ENCODE measurements at places on chromosomes 4 and X.

DNA sequence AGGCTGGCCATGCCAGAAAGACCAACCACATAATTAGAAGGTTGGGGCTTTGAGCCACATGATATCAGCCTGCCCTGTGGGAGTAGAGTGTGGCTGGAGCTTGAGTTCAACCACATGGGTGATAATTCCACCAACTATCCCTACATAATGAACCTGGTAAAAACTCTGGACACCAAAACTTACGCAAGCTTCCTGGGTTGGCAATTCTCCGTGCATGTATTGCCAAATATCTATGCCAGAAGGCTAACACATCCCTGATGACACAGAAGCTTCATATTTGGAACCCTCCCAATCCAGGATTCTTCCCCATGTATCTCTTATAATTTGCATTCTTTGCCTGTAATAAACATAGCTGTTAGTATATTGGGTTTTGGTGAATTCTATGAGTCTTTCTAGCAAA is 68.2 kb downstream of the FUNDC1 start:
- no peaks in the 10 kb centered on the region for H3K36me3 ChIP-seq
- H3K27ac ChIP-seq = no peak overlapping the region
- H3K27me3 ChIP-seq = no peaks in the 10 kb centered on the region
- H3K4me1 ChIP-seq = no peaks in the 10 kb centered on the region

DNA sequence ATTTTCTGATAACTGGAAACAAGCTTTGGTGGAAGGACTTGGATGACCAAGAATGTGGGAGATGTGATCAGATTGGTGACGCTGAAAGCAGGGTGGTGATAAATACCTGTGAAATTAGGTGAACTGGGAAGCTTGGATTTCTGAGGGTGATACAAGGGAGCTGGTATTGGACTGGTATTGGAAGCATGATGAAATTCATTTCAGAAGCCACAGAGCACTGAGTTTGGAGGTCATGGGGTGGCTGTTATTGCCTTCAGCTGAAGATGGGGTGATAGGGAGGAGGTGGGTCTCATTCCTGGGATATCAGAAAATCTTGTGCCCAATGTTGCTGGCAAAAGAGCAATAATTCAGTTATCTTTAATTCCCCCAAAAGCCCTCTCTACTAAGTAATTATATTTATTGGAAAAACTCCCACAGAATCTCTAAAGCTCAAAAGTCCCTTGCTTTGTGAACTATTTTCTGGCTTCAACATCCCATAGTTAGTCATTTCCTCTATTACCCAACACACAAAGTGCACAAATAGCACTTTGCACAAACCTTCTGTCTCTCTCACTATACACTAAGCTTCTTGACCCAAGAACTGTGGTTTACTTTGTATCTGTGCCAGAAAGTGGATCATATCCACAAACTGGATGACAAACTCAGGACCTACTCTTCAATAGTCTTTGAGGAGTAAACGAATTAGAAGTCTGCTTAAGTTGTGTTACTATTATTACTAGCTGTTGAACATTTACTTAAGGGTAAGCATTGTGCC is 23.1 kb upstream of the CAMK2D start:
- H3K27ac ChIP-seq = peak overlapping the region; percentile 49
- no peaks in the 10 kb centered on the region for H3K27me3 ChIP-seq
- H3K36me3 ChIP-seq = no peaks in the 10 kb centered on the region
- peaks cover 6% of the 10 kb centered on the region for H3K4me1 ChIP-seq

DNA sequence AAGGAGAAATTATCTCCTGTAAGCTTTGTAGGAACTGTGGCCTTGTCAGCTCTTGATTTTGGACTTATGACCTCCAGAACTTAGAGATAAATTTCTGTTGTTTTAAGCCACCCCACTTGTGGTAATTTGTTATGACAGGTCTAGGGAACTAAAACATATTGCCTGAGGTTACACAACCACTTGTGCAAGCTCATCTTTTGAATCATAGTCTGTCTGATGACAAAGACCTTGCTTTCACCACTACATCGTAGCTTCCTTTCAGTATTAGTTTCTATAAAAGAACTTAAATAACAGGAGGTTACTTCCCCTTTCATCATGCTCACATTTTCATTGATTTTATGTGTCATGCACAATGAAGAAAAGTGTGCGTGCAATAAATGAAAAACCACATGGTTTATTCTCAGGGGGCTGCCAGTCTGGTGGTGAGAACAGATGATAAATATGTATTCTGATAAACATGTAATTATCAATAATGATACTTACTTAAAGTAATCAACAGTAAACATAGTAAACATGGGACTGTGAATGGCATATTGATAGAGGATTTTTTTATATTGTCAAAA is 690.0 kb upstream of the HS3ST1 start:
- no peaks in the 10 kb centered on the region for H3K4me1 ChIP-seq
- H3K27me3 ChIP-seq = no peaks in the 10 kb centered on the region
- H3K27ac ChIP-seq = no peak overlapping the region
- no peak overlapping the region for H3K4me3 ChIP-seq
- no peak for DNase-seq
- H3K36me3 ChIP-seq = no peaks in the 10 kb centered on the region

DNA sequence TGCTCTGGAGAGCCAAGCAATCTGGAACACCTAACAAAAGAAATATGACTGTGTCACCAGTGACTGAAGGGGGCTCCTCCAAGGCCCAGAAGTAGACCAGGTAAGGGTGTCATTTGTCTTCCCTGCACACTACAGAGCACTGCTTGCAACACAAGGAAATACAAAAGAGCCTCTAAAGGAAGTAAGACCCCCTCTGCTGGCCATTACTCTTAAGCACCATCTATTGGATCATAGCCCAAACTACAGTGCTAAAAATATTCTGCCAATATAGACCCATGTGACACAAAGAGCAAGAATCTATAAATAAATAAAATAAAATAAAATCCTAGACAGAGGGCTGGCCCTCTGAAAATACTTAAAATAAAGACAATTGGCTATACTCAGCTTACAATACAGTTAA is 528.7 kb downstream of the TMA16 start:
- H3K27me3 ChIP-seq = no peaks in the 10 kb centered on the region
- no peak overlapping the region for H3K27ac ChIP-seq
- DNase-seq = no peak
- no peaks in the 10 kb centered on the region for H3K4me1 ChIP-seq
- no peak overlapping the region for H3K4me3 ChIP-seq

- H3K27me3 ChIP-seq = no peaks in the 10 kb centered on the region
- no peaks in the 10 kb centered on the region for H3K36me3 ChIP-seq
- no peak overlapping the region for H3K4me3 ChIP-seq
- no peak for DNase-seq
- H3K4me1 ChIP-seq = no peaks in the 10 kb centered on the region
Measured at GRCh38 chrX:155747520-155747919, 133.6 kb upstream of the VAMP7 start.

- DNase-seq = no peak
- H3K27ac ChIP-seq = no peak overlapping the region
- H3K27me3 ChIP-seq = no peaks in the 10 kb centered on the region
- no peaks in the 10 kb centered on the region for H3K4me1 ChIP-seq
- no peak overlapping the region for H3K4me3 ChIP-seq
- no peaks in the 10 kb centered on the region for H3K36me3 ChIP-seq
Measured at GRCh38 chr4:92382128-92382527, 78.4 kb downstream of the GRID2 start.

DNA sequence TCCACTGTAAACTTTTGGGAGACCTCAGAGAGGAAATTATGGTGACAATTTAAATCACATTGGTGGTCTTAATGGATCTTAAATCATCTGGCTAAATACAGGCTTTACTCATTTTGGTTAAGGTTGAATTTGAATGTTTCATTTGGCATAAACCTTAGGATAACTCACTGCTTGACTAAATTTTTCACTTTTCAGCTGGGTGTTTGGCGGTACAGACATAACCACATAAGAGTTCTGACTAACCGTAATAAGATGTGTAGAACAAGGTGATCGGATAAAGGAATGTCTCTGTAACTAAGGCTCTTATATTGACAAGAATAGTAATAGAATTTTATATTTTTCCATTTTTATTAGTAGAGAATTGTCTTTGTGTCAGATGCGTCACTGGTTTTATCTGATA is 281.0 kb downstream of the BMPR1B start:
- no peaks in the 10 kb centered on the region for H3K36me3 ChIP-seq
- H3K4me3 ChIP-seq = no peak overlapping the region
- no peak overlapping the region for H3K27ac ChIP-seq
- DNase-seq = no peak
- no peaks in the 10 kb centered on the region for H3K27me3 ChIP-seq

DNA sequence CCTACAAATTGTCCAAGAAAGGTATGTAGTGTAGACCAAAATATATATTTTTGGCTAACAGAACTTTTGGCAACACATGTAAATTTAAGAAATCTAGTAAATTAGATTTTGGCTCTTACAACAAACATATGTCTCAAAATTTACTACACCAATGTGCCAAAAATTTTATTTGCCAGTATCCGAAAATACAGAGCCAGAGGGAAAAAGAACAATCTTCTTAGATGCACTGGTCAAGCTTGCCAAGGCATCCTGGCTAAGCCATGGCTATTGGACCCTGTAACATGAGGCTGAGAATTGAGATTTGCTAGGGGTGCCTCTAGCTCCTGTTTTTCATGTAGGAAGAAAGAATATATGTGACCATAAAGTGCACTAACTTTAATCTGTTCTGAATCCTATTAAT is 91.8 kb downstream of the GABRG1 start:
- no peaks in the 10 kb centered on the region for H3K36me3 ChIP-seq
- H3K27me3 ChIP-seq = no peaks in the 10 kb centered on the region
- H3K27ac ChIP-seq = no peak overlapping the region
- DNase-seq = no peak
- H3K4me3 ChIP-seq = no peak overlapping the region

DNA sequence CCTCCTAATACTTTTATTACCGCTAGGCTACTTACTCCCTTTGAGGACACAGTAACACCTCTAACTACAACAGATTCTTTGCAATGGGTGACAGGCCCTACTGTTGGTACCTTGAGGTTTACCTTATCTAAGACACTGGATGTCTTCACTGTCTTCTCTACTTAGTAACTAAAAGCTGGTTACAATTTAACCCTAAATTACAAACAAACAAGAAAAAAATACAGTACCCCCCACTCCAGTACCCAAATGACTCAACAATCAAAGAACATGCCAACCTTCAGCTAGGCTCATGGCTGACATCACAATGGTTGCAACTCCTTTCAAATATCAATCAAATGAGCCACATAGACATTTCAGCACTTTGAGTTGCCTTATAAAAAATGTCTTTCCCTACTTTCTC is 198.0 kb downstream of the GUCY2F start:
- no peaks in the 10 kb centered on the region for H3K27me3 ChIP-seq
- DNase-seq = no peak
- no peaks in the 10 kb centered on the region for H3K4me1 ChIP-seq
- no peaks in the 10 kb centered on the region for H3K36me3 ChIP-seq

GRCh38 chr4:80006935-80007744 is 65.9 kb downstream of the ANTXR2 start:
- peaks cover 4% of the 10 kb centered on the region for H3K4me1 ChIP-seq
- DNase-seq = no peak
- H3K27ac ChIP-seq = peak overlapping the region; percentile 7
- H3K4me3 ChIP-seq = no peak overlapping the region
- no peaks in the 10 kb centered on the region for H3K36me3 ChIP-seq

GRCh38 chr4:159487284-159487747 is 384.4 kb downstream of the RAPGEF2 start:
- no peaks in the 10 kb centered on the region for H3K36me3 ChIP-seq
- H3K4me3 ChIP-seq = no peak overlapping the region
- no peak for DNase-seq

- H3K27ac ChIP-seq = no peak overlapping the region
- H3K27me3 ChIP-seq = no peaks in the 10 kb centered on the region
- H3K4me3 ChIP-seq = no peak overlapping the region
- no peak for DNase-seq
Measured at GRCh38 chrX:14690553-14690952, 161.2 kb downstream of the GLRA2 start.

DNA sequence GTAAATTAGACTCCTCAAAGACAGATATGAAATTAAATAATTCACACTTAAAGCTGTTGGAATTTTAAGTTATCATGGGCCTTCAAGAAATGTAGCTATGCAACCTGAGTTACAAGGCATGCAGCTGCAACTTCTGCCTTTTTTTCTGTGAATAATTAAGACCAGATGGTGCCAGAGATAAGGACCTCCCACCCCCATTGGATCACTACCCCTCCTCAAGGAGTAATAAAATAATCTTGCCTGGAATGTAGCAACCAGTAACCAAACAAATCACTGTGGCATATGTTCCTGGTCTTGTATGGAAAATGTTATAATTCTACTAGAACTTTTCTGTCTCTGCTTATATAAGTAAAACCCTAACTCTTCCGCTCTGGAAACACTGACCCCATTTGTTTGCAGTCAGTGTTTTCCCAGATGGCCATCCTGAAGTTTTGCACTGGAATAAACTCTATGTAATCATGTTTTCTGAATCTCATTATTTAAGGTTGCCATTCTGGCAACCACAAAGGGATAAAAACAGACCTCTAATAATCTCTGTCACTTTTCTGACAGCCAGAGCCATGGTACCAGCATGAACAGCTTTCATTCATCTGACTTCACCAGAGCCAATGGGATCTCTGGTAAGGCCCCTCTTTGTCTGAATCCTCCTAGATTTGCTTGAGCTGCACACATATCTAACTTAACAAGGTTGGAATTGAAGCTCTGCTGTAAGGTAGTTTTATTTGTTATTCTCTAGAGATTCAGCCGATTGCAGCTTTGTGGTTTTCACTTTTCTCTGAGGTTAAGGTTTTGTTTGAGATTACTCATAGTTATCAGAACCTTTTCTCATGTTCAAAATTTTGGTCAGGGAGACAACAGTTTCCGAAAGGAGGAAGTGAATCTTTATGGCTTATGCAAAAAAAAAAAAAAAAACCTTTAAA is 274.6 kb downstream of the NAF1 start:
- no peaks in the 10 kb centered on the region for H3K4me1 ChIP-seq
- no peaks in the 10 kb centered on the region for H3K27me3 ChIP-seq
- H3K4me3 ChIP-seq = no peak overlapping the region
- no peaks in the 10 kb centered on the region for H3K36me3 ChIP-seq

DNA sequence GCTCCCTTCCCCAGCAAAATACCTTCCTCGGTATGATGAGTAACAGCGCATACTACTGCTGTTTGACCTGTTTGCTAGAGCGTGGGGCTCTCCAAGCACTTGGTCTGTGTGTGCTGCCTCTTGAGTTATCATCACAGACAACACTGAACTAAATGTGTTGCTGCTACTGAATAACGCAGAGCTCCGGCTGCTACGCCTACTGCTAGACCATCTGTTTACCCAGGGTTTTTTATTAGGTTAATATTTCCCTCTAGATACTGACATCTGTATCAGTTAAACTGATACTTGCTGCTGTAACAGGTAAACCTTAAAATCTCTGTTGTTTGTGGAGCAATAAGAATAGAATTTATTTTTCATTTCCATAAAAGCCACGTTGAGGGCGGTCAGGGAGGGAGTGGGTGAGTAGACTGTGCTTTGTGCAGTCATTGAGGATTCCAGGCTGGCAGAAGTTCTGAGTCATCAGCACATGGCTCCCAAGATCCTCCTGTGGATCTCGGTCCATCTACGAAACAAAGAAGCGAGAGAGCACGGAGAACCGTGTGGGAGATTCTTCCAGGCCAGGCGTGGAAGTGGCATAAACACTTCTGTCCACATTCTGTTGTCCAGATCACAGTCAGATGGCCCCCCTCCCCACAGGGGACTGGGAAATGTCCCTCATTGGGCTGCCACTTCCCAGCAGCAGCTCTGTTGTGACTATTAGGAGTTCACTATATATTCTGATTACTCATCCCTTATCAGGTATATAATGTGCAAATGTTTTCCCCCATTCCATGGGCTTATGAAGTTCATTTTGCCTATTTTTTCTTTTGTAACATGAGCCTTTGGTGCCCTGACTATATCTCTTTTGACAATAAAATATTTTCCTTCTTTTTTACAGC is 14.1 kb downstream of the GRK4 start:
- no peak overlapping the region for H3K4me3 ChIP-seq
- no peak overlapping the region for H3K27ac ChIP-seq
- no peaks in the 10 kb centered on the region for H3K4me1 ChIP-seq
- no peaks in the 10 kb centered on the region for H3K36me3 ChIP-seq
- H3K27me3 ChIP-seq = no peaks in the 10 kb centered on the region
